Hepatic stellate cell (primary cell): ENCODE measurements at places on chromosomes 11 and 22.

DNA sequence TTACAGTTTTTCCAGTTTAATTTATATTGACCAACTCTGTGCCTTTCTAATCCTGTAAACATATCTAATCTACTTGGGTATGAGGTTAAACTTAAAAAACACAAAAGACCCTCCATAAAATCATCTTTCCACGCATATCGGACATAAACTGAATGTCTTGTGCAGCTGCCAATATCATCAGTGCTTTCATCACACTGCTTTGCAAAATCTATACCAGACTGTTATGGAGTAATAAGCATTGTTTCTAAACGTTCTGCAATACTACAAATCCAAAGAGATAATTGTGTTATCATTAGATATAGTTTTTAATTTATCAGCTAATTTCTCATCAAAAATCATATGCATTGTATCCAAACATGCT lies 36.1 kb upstream of the AMPD3 start:
- DNase-seq, result no peak

DNA sequence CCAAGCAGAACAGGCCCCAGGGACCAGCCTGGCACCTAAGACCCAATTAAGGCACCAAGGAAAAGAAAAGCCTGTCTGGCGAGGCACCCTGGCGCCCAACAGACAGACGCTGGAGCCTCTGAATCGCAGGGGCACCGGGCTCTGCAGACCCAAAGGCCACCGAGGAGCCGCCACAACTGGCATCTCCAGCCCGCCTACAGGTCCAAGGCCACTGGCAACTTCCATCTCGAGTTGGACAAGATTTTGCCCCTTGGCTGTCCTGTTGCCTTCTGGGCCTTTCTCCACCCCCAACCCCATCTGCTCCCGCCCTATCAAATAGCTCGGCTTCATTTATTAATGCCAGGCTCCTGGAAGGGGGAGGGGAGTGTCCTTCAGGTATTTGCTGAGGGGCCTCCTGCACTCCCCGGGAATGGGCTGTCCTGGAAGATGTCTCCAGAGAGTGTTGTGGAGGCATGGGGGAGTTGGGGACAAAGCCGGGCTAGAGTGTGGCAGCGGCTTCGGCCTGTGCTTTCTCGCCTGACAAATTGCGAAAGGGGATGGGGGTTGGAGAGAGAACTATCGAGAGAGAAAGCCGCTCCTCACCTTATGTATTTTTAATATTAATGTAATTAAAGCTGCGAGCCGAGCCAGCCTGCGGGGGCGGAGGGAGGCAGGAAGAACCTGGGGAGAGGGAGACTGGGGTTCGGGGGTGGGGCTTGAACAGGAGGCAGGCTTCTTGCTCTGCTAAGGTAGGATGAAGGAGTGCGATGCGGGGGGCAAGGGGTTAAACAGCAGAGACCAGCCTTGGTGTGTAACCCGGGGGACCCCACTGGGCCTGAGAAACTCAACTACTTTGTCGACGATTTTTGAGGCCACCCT lies 2.0 kb downstream of the DSCAML1 start:
- DNase-seq, result no peak

GRCh38 chr22:39432361-39432811 lies 24.4 kb upstream of the MGAT3 start:
- DNase-seq, result no peak

DNA sequence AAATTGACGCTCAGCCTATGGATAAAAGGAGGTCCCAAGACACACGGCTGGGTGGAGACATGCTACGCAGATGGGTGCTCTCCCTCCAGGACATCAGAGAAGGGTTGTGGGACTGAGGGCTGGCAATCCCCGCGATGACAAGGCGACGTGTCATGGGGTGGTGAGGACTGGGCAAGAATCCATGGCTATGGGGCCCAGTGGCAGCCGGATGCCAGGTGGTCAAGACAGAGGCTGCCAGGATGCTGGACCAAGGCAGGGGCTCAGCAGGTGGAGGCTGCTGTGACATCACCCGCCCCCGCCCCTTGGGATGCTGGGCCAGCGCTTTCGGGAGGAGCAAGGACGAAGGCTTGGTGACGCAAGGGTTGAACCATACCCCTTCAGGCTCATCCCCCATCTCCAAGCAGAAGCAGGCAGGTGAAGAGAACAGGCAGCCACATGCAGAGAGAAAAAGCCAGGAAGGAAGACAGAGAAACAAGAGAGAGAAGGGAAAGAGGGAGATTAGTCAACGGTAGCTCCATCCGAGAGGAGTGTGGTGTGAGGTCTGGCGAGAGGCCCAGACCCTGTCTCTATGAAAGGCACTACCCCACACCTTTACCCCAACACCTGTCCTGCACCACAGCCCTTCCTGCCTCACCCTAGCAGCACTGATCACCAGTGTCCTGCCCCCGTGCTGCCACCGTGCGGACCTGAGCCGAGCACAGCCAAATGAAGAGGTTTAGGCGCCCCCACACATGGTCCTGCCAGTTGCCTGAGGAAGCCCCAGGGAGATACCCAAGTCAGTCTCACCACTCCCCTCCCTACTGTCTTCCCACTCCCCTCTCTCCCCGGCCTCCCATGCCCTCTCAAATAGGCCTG lies 24.1 kb upstream of the RASL10A start:
- DNase-seq, result no peak

DNA sequence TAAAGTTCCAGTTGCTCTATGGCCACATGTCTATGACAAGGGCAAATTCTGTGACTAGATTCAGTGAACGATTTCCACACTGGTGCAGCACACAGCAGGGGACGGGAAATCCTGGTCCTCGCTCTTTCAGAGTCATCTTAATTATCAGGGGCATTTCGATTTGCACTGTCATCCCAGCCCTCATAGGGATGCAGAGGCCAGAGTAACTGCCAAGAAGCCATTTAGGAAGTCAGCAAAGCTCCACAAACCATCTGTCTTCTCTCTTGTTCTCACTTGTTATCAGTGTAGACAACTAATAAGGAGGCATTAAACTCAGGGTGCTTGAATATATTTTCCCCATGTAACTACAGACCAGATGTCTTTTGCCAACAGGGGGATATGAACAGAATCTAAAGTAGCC lies 151.7 kb downstream of the STK33 start:
- no peak for DNase-seq

DNA sequence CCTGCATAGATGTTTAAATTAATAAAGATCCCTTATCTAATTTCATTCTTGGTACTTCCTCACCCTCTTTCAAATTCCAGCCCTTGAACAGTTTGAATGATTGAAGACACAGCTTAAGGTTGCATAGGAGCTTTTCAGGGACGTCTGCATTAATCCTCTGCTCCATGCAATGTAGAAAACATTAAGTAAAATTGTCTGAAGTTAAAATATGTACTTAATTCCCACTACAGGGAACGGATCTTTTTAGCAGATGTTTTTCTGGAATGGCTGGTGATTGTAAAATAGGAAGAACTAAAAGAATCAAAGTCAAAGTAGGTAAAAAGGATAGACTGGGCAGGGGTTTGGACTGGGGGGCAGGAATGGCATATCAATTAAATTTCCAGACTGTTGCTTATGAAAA lies 58.9 kb downstream of the ABTB2 start:
- DNase-seq, result no peak

DNA sequence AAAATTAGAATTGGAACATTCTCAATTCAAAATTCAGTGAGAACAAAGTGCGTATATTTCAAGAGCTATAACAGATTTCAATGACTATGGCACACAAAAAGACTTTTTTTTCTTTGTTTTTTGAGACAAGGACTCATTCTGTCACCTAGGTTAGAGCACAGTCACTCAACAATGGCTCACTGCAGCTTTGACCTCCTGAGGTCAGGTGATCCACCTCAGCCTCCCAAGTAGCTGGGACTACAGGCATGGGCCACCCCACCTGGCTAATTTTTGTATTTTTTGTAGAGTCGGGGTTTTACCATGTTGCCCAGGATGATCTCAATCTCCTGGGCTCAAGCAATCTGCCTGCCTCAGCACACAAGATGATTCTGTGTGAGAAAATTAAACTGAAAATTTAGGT lies 51.5 kb downstream of the PIK3C2A start:
- DNase-seq, result no peak

- DNase-seq, result no peak
These were observed 5.3 kb downstream of the SPTBN2 start for GRCh38 chr11:66723693-66724092.

- DNase-seq, result peak; percentile 85
These were observed at the start of gene DEAF1 for GRCh38 chr11:694563-695287. DEAF1 (minus strand) TSS chr11:695222; CDS start chr11:695047, 175 bp downstream.

GRCh38 chr11:71483692-71484091 lies 30.7 kb downstream of the NADSYN1 start:
- DNase-seq, result no peak

DNA sequence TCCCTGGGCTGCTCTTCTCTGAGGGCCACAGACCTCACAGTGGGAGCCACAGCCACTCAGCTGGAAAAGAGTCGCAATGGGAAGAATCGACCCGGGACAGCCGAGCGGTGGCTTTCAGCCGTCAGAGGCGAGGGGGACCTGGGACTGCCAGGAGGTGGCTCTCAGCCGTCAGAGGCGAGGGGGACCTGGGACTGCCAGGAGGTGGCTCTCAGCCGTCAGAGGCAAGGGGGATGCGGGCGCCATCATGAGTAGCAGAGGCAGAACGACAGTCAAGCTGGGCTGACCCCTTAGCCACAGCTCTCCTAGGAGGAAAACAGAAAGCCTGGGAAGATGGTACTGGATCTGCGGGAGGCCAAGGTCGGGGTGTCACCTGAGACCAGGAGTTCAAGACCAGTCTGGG lies 14.9 kb upstream of the MUC2 start:
- no peak for DNase-seq

GRCh38 chr11:76086743-76087635 lies 119.3 kb downstream of the WNT11 start:
- DNase-seq, result peak; percentile 45

GRCh38 chr11:94583213-94583865 lies 16.2 kb downstream of the PIWIL4 start:
- DNase-seq, result no peak

DNA sequence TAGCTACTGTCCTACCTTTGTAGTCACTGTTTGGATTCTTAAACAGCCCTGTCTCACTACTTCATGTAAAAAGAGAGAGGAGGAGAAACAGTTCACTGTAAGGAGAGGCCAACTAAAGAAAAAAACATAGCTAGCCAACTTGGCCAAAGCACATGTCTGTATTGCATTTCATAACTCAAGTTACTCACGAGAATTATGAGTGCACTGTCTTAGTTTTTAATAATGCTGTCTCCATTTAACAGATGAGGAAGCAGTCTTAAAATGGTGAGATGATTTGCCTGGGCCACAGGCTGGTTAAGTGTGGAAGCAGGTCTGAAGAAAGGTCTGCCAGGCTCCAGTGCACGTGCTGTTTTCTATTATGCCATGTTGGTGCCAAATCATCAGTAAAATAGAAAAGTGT lies 104.5 kb downstream of the UVRAG start:
- no peak for DNase-seq

GRCh38 chr11:65637794-65638419 lies at the start of gene SIPA1:
SIPA1 (plus strand) TSS chr11:65638101; CDS start chr11:65640922, 2,821 bp downstream.
- DNase-seq, result peak; percentile 91

DNA sequence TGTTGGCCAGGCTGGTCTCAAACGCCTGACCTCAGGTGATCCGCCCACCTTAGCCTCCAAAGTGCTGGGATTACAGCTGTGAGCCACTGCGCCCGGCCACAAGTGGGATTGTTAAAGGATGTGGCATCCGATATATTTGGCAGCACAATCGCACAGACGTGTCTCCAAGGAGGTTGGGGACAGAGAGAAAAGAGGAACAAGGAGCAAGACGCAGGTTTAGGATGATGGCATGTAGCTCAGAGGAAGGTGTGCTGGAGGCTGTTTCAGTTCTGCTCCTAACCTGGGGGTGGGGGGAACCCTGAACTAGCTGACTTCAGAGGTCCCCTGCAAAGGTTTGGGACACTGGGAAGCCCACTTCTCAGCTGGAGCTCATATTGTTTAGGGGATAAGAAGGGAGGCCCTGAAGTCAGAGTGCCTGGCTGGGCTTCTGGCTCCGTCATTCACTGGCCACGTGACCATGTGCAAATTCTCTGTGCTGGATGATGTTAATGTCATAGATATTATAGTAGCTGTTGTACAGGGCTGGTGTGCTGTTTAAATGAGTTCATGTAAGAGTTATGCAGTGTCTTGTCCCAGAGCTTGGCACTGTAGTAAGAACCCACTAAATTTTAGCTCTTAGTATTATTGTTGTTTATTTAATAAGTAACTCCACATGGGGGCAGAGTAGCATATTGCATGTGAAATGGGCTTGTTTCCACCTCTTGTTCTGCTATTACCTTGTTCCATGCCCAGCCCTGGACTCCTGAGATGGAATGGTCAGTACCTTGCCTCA lies 129.7 kb downstream of the ST3GAL4 start:
- DNase-seq, result peak; percentile 35

DNA sequence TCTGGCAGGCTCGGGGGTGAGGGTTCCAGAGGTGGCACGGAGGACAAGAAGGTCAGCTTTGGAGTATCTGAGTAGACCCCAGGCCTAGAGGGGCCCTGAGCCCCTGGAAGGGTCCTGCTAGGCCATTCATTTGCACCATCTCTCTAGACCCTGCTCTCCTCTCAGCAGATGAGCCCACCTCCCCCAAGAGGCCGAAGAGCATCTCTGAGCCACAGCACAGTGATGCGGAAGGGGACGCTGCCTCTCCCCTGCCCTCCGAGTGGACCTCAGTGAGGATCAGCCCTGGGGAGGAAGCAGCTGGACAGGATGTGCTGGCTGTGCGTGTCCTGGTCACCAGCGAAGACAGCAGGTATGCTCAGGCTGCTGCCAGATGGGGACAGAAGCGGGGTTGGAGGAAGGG lies 101.6 kb upstream of the PARVA start:
- DNase-seq, result no peak

- DNase-seq, result no peak
These were observed 113.7 kb downstream of the PTPRJ start for GRCh38 chr11:48093795-48094642.

DNA sequence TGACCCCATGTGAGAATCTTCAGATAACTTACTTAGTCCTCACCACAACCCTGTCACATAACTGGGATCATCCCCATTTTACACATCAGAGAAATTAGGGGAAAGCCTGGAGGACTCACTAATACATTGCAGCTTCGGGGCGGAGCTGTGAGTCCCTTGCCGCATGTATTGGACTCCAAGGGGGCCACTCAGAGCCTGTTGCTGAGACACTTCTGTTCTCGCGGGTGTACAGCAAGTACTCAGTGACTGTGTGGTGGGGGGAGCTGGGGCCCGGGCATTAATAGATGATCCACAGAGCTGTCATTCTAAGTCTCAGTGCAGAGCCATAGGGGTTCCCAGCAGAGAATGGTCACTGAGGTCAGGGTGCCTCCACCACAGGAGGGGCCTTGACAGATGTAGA lies 13.5 kb downstream of the OAF start:
- no peak for DNase-seq

GRCh38 chr22:19917389-19918138 lies 24.0 kb upstream of the COMT start:
- no peak for DNase-seq

- no peak for DNase-seq
These were observed 53.1 kb downstream of the WNT7B start for GRCh38 chr22:45923835-45924234.
